ENCODE measurements at places on chromosomes 7 and 10. TPM values are rescaled to one million over a fixed set of nuclear protein-coding genes. Genes with fewer than 3 reads are reported as not detected.

- no peaks in the 10 kb centered on the region for H3K27me3 ChIP-seq
- H3K4me1 ChIP-seq, result no peaks in the 10 kb centered on the region
- no peaks in the 10 kb centered on the region for H3K36me3 ChIP-seq
- no peak overlapping the region for H3K4me3 ChIP-seq
- DNase-seq, result no peak
These were observed 176.4 kb upstream of the RHEB start for GRCh38 chr7:151695951-151696541.

DNA sequence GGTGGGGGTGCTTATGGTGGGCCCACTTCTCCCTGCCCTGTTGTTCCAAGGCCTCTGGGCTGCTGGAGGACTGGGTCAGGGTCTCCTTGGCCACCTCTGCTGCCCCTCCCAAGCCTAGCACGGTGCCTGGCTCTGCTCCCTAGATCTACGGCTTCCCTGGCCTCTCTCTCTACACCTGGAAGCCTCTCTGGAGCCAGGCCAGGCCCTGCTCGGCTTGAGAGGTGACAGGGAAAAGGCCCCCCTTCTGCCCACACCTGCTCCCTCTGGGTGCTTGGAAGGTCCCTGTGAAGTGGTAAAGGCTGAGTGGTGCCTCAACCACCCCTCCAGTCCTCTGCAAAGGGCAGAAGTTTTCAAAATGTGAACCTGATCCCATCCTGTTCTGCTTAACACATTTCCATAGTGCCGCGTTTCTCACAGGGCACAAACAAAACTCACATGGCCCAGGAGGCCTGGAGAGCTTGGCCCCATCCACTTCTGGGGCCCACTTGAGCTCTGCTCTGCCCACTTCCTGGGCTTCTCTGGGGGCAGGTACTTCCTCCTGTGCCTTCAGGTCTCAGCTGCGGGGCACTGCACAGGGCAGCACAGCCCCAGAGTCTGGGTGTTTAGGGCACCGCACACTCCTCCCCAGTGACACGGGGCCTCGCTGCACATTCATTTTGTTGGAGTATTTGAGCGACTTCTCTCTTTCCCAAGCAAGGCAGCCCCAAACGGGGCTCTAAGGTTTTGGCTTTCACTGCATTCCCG, 169.9 kb downstream of the PIP4K2A start:
- H3K27ac ChIP-seq, result no peak overlapping the region
- H3K4me3 ChIP-seq, result no peak overlapping the region
- peaks cover 10% of the 10 kb centered on the region for H3K4me1 ChIP-seq
- no peak for DNase-seq
- no peaks in the 10 kb centered on the region for H3K27me3 ChIP-seq

- no peak for DNase-seq
- no peak overlapping the region for H3K4me3 ChIP-seq
- H3K4me1 ChIP-seq, result peaks cover 25% of the 10 kb centered on the region
- no peak overlapping the region for H3K27ac ChIP-seq
- no peaks in the 10 kb centered on the region for H3K36me3 ChIP-seq
These were observed 112.5 kb downstream of the RALA start for GRCh38 chr7:39735903-39736302.

- no peak overlapping the region for H3K4me3 ChIP-seq
- H3K4me1 ChIP-seq, result no peaks in the 10 kb centered on the region
- no peak overlapping the region for H3K27ac ChIP-seq
- no peaks in the 10 kb centered on the region for H3K27me3 ChIP-seq
- DNase-seq, result no peak
- no peaks in the 10 kb centered on the region for H3K36me3 ChIP-seq
These were observed 137.6 kb upstream of the PRSS1 start for GRCh38 chr7:142611566-142612236.

MKX gene
- 0.29 TPM for total RNA-seq

RPEL1 gene
- total RNA-seq, result not detected
